Gastrocnemius medialis (tissue), 4 donors: ENCODE measurements at places on chromosomes 4 and X. TPM values are rescaled to one million over a fixed set of nuclear protein-coding genes. Genes with fewer than 3 reads are reported as not detected.

PDCL2 gene
- total RNA-seq: not detected

SPANXN3 gene
- total RNA-seq: 1.7 TPM

CDX4 gene
- total RNA-seq: not detected

IKBKG gene
- total RNA-seq: 8.8 TPM

DNA sequence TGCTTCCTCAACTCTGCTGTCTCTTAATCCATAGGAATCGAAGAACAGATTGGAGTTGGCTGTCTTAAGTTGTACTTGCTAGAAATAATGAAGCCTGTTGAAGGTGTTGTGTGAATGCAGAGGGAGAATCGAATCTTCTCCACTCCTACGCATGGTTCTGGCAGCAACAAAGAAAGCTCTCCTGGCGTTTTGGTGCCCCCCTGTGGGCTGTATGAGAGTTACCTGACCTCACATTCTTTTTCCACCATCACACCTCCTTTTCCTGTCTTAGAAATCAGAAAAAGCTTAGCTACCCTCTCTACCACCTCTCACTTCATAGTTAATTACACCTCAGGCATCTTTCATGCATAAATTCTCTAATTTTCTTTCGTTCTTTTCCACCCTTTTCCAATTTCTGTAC lies 16.3 kb downstream of the KLF8 start:
- no peak for DNase-seq

DNA sequence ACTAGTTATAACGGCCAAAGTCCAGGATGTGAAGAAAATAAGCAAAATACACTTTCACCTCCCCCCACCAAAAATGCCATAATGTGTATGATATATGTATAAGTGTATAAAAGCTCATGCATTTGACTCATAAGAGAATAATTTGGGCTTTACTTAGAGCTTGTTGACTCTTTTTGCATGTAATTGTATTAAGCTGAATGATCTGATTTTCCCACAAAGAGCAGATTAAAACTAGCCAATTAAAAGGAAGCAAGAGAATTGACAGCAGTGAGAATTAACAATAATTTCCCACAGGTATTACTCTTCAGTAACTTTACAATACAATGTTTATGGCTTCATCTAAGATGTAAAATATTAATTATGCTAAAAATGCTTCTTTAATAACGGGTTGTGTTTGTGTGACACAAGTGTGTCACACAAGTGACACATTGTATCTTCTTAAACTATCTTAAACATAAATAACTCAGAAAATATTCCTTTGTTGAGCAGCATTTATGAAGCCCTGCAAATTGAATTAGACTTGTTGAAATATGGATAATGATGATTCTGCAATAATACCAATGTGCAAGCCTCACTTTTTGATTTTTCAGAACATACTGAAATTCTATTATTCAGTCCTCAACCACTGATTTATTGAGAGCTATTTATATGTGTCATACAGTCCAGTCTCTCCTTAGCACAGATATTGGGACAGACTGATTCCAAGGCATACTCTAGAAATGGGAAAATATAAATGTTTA lies 134.5 kb downstream of the SLIT2 start:
- DNase-seq: no peak

NEUROG2 gene
- not detected for total RNA-seq

DNA sequence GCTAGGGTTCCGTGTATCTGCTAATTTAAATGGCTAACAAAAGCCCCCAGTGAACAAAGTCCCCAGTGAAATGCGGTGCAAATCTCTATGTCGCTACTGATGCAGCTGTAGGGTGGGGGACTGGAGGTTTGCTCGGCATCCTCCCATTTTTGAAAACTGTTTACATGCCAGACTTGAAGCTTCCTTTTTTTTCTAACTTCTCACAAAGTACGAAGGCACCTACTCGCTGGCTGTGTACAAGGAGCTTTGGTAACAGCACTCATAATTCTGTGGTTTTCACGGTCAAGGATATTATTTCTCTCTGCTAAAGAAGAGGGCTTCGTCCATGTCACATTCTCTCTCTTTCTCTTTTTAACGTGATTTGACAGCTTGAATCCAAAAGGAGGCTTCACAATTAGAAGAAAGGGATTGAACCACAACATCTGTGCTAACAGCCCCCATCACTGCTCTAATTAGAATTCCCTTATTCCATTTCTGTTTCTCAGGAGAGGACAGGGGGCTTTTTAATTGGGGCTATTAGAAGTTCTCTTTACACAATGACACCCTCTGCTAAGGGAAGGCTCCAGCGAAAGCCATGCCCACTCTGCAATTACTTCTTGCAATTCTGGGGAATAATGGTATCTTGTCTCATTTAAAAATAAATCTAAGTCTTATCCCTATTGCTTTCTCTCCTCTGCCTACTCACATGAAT lies 46.7 kb downstream of the TMEM156 start:
- DNase-seq: no peak

GRCh38 chrX:130028196-130028595 lies 45.8 kb downstream of the BCORL1 start:
- DNase-seq: peak; percentile 19

DNA sequence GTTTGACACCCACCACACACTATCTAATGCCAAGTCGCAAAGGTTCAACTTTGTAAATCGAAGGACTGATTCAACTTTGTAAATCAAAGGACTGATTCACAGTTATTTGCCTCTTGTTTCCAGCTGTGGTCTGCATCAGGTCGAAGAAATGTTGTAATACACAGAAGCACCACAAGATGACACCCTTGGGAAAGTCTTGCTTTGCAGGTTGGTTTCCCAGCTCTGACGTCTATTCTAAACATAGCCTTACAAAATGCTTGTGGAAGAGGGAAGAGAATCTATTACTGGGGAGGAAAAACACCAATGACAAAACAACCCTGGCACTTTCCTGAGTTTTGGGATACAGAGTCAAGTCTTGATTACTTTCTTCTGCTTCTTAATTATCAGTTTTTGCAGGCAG lies 35.3 kb downstream of the SUPT20HL1 start:
- peak; percentile 16 for DNase-seq

GRCh38 chrX:53133400-53133799 lies 39.5 kb downstream of the KANTR start:
- DNase-seq: no peak

DNA sequence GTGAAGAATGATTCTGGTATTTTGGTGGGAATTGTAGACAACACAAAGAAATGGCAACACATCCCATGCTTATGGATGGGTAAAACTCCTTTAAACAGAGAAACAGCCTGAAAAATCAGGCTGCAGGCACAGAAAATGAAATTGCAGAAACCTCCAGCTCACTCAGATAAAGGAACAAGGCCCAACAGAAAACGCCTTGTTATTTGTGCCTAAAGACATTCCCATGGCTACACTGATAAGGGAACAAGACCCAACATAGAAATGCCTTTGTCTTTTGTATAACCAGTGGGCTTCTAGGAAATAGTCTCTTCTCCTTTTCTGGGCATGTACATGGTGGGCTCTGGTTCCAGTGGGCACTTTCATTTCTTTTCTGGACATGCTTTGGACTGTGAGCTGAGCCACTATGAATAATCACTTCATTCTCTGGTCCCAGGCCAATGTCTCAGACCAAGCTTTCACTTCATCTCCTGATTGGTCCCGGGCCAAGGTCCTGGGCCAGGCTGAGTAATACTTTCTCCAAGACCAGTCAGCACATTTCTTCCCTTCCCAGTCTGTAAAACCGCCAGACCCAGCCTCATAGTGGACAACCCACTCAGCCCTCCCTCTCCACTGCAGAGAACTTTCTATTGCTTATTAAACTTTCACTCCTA lies 160.5 kb downstream of the TBX22 start:
- peak; percentile 11 for DNase-seq

GAGE12H gene
- total RNA-seq: not detected
